ENCODE measurements at places on chromosomes 16 and 17.

DNA sequence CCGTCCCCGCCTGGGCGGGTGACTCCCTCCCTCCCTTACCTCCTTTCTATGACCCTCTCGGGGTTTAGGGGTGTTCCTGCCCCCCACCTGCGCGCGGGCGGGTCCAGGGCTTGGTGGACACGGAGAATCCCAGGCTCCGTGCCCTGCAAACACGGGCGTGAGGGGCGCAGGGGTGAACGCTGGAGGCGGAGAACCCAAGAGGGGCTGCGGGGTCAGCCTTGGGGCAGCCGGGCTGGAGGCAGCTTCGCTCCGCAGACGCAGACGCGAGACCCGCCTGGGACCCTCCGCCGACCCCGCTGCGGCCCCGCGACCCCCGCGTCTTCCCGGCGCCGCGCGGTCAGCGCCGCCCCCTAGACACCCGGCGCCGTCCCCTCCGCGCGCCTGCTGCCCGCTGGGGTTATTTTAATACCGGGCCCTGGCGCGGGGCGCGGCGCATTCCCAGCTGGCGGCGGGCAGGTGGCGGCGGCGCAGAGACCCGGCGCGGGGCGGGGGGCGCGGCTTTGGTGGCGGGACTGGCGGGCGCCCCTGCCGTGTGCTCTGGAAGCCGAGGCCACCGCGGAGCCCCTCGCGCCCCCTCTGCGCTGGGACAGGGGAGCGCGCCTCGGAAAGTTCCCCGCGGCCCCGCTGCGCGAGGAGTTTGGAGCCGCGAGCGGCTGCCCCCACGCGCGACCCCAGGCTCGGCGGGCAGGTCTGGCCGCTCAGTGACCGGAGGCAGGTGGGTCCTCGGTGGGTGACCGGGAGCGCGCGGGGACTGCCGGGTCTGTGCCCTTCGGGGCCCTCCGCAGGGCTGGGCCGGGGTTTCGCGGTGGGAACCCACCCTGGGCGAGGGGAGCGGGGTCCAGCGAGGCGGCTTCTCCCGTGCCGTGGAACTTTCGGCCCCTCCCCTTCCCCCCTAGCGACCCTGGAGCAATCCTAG lies at the start of gene UTS2R:
TSS of gene UTS2R (plus strand) at position 433 of the 916 bp plus-strand sequence. CDS start 2,560 bp downstream, outside the sequence.
- no peak for DNase-seq

DNA sequence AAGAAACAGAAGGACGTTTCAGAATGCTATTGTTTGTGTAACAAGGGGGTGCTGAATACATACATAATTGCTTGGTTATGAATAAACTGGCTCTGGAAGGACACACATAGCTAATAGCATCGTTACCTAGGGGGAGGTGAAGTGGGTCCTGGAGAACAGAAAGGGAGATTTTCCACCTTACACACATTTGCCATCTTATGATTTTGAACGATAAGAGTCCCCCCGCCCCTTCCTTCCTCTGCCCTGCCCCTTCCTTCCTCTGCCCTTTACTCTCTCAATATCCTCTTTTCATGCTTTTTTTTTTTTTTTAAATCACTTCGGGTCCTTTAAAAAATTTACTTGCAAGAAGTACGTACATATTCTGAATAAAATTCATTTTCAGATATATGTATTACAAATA lies 902 bp upstream of the DHRS7B start:
- peak; percentile 5 for DNase-seq

DNA sequence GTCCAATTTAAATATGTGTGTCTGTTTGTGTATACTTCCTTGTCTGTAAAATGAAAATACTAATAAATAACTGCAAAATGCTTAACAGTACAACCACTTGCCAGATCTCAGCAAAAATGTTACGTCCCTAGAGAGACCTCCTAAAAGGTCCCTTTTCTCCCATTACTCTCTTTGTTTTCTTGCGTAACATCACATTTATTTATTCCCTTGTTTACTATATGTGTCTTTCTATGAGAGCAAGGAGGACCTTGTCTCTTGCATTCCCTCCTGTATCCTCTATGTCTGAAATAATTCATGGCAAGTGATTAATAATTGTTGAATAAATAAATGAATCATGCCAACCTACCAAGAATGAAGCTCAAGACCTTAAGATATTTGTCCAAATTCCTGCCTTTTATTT lies 1.9 kb downstream of the ACSM3 start:
- no peak for DNase-seq

DNA sequence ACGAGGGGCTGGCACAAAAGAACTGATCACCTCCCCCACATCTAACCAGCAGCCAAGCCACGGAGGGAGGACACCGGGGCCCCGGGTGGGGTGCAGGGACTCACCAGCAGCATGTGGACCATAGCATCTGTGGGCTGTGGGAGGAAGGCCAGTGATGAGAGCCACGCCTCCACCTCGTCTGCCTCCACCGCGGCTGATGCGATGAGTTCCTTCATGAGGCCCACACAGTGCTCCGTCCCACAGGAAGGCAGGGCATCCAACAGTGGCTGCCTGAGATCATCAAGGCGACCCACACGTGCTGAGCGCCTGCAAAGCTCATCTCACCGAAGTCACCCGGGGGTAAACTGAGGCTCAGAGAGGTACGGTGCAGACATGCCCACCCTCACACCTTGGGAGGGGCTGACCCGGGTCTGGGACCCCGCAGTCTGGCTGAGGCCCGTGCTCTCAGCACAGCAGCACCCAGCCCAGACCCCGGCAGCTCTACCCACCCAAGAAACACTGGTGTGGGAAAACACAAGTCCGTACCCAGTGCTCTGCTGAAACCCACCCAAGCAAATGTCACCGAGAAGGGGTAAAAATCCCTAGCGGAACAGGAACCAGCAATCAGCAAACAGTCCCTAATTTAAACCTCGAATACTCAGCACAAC lies 85.9 kb downstream of the LITAF start:
- DNase-seq, result no peak

DNA sequence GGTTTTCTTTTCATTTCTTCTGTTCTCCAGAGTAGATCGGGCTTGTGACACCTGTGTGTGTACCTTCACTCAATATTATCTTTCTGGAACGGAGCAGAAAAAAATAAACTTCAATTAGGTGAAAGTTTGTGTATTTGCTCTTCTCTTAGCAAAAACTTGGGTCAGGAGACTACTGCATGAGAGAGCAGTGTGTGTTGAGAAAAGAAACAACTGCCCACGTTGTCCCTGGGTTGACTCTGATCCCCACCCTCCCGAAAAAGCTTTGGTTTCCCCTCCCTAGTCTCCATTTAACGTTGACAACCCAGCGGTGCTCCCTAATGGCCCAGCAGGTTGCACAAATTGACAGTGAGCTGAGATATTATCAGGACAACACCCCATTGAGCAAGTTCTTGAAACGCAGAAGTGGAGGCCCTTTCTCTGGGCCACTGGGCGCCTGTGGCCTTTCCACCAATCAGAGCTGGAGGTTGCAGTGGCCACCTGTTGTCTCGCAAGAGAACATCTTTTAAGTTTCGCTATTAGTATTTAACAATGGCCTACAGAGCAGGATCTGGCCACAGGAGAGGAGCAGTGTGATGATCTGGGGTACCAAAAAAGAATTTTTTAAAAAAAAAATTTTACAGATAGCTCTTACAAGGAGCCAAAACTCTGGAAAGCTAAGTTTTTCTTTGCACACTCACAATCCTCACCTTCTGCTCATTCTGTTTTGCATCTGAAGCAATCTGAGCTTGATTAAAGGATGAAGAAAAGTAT lies 1.5 kb upstream of the TOX3 start:
- no peak for DNase-seq

DNA sequence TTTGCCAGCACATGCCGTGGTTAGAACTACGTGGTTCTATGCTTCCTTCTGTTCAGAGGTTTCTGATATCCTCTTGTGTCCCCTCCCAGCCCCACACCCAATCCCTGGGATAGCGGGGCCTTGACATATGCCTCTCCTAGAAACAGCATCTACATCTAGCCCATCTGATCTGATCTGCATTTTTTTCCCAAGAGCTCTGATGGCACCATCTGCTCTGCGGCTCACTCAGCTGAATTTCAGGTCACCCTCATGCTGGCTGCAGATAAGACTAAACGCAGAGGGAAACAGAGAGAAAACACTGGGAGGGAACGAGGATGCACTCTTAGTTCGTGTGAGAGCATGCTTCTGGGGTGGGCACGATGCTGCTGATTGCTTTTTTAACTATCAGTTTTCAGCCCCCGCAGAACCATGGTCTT lies 10.7 kb downstream of the WIPI1 start:
- DNase-seq, result no peak

GRCh38 chr17:18033442-18034099 lies 5.4 kb downstream of the ATPAF2 start:
- DNase-seq, result peak; percentile 92

GRCh38 chr16:85227084-85227945 lies 115.0 kb upstream of the CIBAR2 start:
- DNase-seq, result peak; percentile 68

DNA sequence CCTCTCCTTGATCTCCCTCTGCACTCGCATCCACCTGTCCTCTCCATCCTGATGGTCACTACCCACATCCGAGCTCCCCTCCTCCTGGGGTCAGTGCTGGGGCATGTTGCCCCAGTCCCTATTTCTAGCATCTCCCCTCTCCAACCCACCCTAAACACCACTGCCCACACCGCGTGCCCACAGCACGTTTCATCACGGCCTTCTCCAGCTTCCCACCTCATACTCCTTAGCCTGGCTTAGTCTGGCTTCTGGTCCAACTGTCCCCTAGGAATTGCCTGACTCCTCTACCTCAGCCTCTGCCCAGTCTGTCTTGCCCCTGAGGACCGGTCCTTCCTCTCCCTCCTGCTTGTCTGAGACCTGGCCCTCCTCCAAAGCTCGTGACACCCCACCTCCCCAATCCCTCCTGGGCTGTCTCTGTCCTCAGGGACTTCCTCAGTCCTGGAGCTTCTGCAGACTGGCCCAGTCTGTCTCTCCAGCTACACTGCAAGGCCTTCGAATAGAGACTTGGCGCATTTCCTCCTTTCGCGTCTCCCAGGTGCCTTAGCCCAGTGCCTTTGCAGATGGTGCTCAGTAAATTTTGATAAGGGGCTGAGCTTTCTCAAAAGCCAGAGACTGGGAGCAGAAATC lies 4.9 kb downstream of the ALOX15 start:
- DNase-seq, result no peak

DNA sequence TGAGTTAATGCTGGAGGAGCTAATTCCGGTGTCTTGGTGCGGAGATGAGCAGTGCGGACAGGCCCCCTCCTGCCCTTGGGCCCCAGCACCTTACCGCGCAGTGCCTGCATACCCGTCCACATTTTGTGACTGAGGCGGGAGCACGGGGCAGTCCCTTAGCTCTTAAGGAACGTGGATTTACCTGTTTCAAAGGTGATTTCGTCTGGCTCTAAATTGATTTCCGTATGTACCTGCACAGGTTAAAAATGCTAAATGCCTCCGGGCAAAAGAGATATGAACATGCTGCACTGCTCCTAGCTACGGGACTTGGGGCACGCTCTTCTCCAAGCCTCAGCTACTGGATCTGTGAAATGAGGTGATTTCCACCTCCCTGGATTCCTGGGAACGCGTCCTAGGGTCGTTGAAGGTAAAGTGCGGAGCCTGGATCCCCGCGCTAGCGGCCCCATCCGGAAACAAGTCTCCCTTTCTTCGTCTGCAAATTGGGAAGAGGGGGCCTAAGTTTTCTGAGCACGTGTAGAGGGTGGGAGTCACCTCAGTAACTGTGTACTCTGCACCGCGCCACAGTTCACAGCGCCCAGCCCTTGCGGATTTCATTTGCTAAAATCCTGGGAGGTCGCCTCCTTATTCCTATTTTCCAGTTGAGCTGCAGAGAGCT lies 669 bp upstream of the CRISPLD2 start:
- DNase-seq, result no peak

GRCh38 chr16:65111306-65111705 lies 10.6 kb downstream of the CDH11 start:
- no peak for DNase-seq

DNA sequence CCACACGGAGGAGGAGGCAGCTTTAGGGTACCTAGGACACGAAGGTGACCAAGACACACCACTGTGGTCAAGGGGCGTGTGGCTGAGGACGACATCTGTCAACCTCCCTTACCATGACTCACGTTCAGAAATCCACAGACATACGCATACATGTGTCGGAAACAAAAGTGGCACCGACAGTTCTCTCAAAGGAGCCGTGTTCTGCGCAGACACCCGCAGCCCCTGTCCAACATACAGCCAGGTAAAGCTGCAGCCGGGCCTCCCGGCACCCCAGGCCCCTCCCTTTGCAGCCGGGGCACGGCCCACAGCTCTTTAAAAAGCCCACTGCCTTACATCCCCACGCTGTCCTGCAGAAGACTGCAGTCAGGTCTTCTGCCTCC lies 40.5 kb upstream of the KLHDC4 start:
- peak; percentile 44 for DNase-seq

DNA sequence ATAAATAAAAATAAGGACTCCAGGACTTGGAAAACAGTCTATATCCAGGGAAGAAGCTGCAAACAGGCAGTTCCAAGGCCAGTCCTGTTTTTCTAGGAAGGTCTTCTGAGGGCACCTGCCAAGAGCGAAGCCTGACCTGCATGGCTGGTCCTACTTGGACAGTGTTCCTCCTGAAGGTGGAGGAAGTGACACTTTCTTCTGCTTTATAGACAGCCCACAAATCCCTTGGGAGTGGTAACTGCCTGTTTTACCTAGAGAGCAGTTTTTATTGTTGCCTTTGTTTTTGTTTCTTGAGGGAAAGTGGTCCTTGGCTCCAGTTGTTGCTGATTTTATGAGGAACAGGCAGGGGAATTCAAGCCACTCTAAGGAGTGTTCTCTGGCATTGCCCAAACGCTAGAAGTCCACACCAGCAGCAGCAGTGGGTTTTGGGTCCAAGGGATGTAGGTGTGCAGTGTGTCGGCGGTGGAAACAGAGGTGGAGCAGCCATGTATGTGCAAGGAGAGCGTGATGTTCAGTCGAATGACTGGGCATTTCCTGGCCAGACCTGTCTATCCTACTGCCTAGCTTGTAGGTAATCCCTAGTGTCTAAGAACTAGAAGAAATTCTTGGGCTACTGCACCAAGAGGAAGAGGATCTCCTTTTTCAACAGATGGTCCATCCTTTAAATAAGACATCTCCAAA lies 35.3 kb downstream of the LDHD start:
- DNase-seq, result peak; percentile 17

GRCh38 chr17:27541301-27542023 lies 85.2 kb downstream of the KSR1 start:
- no peak for DNase-seq

DNA sequence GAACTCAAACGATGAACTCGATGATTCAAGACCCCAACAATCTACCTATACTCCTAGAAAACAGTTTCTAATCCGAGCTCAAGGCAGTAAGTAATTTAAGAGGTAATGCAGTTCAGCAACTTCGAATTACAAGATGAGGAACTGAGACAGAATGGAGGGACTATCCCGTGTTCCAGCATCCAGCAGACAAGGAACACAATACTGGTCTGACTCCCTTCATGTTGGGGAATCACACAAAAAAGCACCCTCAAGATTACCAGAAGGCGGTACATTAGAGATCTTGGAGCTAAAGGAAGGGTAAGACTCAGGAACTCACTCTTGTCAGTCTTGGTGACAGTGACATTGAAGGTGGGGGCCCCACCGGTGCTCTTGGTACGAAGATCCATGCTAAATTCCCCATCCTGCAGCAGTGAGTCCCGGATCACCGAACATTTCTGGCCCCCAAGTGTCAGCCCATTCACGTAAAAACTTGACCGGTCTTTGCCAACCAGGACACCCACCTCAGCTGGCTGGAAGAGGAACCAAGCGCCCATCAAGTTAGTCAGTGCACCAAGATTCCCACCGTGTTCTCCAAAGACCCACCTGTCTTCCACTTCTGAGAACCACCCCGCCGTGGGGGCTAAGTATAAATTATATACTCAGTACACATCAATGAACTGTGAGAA lies 1.9 kb downstream of the PFN1 start:
- DNase-seq, result no peak

Data from MV-4-11 (cell line).